Kidney (tissue), 22 donors: ENCODE measurements at places on chromosomes 13 and 19. TPM values are rescaled to one million over a fixed set of nuclear protein-coding genes. Genes with fewer than 3 reads are reported as not detected.
A peak's percentile ranks its signal among the peaks of the same experiment; 100 is the strongest.

- peaks cover 5% of the 10 kb centered on the region for H3K4me1 ChIP-seq
- H3K27ac ChIP-seq, result no peak overlapping the region
- H3K27me3 ChIP-seq, result no peaks in the 10 kb centered on the region
- no peaks in the 10 kb centered on the region for H3K36me3 ChIP-seq
- no peak for DNase-seq
- no peak overlapping the region for H3K4me3 ChIP-seq
These were observed 2.4 kb downstream of the IRS2 start for GRCh38 chr13:109783815-109784589.

DNA sequence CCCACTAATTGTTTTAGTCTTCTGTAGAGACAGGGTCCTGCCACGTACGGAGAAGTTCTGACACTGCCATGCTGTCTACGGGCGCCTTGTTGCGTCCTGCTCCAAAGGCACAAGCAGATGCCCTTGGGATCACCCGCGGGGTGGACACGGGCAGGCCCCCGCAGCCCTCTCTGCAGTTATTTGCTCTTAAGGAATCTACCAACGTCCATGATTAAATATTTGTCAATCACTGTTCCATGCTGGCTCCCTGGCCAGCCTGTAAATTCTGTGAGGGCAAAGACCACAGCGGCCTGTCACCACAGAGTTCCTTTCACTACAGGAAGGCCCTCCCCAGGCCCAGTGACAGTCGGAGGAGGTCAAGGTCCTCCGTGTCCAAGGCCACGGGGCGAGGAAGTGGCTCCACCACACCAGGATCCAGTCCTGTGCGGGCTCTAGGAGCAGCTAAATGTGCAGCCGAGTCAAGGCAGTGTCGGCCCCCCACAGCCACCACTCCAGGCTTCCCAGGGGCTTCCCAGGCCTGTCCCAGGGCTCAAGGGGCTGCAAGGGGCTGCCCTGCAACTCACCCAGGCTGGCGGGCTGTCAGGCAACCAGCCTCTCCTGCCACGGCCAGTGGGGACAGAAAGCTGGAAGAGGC lies 2.1 kb downstream of the RNF126 start:
- no peaks in the 10 kb centered on the region for H3K27me3 ChIP-seq
- peak overlapping the region; percentile 42 for H3K27ac ChIP-seq
- H3K4me1 ChIP-seq, result peaks cover 10% of the 10 kb centered on the region
- H3K4me3 ChIP-seq, result peak overlapping the region; percentile 43

Gene PCSK4
- 5.3 TPM for total RNA-seq

GRCh38 chr13:28658539-28658795 lies 463 bp upstream of the POMP start:
- no peak for DNase-seq
- H3K4me3 ChIP-seq, result peak overlapping the region; percentile 100

GRCh38 chr13:36261011-36261410 lies 36.6 kb downstream of the CCDC169 start:
- H3K27me3 ChIP-seq, result no peaks in the 10 kb centered on the region
- no peaks in the 10 kb centered on the region for H3K4me1 ChIP-seq
- no peak overlapping the region for H3K27ac ChIP-seq

DNA sequence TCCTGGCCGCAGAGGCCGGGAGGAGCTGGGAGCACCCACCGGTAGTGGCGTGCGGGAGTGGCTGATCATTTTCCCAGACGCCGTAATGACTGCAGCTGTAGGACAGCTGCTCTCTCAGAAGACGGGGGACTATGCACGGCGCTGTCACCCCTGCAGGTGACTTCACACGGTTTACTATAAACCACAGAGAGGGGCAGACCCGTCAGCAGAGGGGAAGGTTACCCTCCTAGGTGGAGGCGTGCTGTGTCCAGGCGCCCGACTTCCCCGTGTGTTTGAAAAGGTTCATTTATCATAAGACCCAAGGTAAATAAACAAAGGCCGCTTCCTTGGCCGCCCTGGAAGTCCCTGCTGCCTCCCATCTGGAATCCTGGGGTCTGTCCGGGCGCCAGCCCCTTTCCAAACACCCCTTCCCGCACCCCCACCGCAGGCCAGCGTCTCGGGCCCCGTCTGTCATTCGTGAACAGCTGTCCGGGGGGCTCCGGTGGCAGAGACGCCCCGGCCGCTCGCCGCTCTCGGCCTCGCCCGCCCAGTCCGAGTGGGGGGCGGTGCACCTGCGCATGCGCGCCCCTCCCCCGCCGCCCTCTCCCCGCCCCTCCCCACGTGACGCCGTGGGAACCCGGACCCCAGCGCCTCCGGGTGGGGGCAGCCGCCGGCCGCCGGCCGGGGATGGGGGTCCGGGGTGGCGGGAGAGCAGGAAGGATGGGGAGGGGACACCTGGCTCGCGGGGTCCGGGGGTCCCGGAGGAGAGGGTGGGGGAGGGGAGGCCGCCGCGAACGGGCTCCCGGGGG lies 915 bp downstream of the SHC2 start:
- H3K4me3 ChIP-seq, result peak overlapping the region; percentile 42
- peak; percentile 89 for DNase-seq
- H3K27ac ChIP-seq, result no peak overlapping the region
- H3K36me3 ChIP-seq, result no peaks in the 10 kb centered on the region

Gene IRS2
- total RNA-seq, result 12.9 TPM

Gene LEUTX
- not detected for total RNA-seq

- no peak for DNase-seq
- no peaks in the 10 kb centered on the region for H3K27me3 ChIP-seq
- no peak overlapping the region for H3K4me3 ChIP-seq
- H3K4me1 ChIP-seq, result no peaks in the 10 kb centered on the region
These were observed 44.3 kb upstream of the TEX29 start for GRCh38 chr13:111275995-111276618.

DNA sequence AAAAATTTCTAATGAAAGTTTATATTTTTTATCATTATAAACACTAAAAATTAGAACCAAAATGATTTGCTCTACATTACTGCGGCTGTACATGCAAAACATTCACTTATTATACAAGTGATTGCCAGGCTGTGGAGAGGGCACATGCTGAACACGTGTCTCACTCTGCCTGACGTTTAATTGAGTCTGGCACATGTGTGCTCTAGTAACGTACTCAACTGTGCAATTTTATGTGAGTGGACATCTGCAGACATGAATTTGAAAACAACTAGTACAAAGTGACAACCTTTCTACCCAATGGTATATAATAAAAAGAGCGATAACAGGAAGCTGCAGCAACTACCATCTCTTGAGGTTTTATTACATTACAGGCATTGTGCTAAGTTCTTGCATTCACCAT lies 341.4 kb downstream of the KLF12 start:
- no peaks in the 10 kb centered on the region for H3K4me1 ChIP-seq
- no peak for DNase-seq
- no peak overlapping the region for H3K4me3 ChIP-seq

DNA sequence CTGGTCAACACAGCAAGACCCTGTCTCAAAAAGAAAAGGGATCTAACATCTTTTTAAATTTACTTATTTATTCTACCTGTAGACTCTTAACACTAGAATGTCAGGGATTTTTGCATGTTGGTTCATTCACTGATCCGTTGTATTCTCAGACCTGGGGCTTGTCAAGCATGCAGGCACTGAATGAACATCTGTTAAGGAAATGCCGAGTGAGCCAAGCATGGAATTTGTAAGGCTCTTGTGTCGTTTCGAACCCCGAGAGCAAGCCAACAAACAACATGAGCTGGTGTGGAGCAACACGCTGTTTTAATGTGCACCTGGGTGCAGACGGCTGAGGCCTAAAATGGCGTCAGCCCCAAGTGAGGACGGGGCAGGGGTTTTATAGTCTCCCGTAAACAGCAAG lies 10.0 kb upstream of the OR1M1 start:
- no peak for DNase-seq
- no peaks in the 10 kb centered on the region for H3K4me1 ChIP-seq
- no peak overlapping the region for H3K4me3 ChIP-seq
- no peaks in the 10 kb centered on the region for H3K27me3 ChIP-seq

DNA sequence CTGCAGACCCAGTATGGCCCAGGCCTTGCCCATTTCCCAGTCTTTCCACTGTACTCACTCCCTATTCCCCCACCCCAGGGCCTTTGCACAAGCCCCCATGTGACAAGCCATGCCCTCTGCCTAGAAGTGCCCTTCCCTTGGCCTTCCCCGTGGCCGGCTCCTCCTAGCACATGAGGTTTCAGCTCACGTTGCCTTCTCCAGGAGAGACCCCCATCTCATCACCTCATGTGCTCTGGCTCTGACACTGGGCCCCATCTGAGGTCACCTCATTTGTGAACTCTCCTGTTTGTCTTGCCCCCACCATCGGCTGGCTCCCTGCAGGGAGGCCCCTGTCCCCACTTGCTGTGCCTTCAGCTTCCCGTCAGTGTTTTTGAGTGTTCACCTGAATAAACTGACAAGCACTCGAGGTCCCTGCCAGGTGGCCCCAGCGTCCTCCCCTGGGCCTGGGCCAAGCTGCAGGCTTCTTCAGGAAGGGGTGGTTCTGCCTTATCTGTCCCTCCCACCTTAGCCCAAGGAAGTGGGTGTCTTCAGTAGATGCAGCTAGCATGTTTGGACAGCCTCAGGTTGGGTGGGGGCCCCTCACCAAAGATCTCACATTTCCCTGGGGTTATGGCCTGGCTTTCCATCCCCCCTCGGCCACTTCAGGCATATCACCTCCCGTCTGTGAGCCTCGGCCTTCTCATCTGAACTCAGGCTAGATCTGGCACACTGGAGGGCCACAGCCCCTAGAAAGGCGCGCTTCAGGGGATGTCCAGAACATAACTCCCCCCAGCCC lies 3.8 kb upstream of the SLC25A42 start:
- H3K36me3 ChIP-seq, result peaks cover under 1% of the 10 kb centered on the region
- peaks cover 28% of the 10 kb centered on the region for H3K4me1 ChIP-seq
- H3K27ac ChIP-seq, result no peak overlapping the region
- no peaks in the 10 kb centered on the region for H3K27me3 ChIP-seq
- DNase-seq, result no peak
- no peak overlapping the region for H3K4me3 ChIP-seq

DNA sequence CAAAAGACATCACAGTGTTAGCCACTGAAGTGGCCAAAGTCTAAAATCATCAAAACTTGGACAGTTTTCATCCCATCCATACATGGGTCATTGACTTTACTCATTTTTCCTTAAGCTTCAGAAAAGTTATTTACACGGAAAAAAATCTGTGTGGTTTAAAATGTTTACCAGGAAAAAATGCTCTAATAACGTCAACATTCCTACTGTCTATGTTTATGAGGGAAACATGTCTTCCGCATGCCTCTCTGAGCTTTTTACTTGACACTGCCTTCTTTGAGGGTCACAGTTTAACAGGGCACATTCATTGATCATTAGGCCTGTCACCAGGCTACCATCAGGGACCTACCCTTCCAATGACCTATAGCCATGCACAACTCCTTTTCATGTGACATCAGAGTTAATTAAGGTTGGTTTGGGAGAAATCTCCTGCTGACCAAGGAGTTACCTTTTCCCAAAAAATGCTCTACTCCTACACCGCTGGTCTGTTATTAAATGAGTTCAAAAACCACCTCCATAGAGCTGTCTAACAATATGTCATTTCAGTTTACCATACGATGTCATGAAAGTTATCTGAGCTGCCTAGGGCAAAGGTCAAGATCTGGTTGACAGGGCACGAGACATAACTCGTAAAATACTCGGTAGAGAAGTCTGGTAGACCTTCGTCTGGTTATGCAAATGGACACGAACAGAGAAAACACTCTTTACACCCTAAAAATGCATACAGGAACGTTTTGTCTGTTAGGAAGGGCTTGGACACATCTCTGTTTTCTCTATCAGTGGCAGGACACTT lies 17.8 kb downstream of the FLT1 start:
- DNase-seq, result no peak
- no peaks in the 10 kb centered on the region for H3K4me1 ChIP-seq
- H3K27ac ChIP-seq, result no peak overlapping the region
- no peaks in the 10 kb centered on the region for H3K27me3 ChIP-seq
- no peaks in the 10 kb centered on the region for H3K36me3 ChIP-seq
- no peak overlapping the region for H3K4me3 ChIP-seq

DNA sequence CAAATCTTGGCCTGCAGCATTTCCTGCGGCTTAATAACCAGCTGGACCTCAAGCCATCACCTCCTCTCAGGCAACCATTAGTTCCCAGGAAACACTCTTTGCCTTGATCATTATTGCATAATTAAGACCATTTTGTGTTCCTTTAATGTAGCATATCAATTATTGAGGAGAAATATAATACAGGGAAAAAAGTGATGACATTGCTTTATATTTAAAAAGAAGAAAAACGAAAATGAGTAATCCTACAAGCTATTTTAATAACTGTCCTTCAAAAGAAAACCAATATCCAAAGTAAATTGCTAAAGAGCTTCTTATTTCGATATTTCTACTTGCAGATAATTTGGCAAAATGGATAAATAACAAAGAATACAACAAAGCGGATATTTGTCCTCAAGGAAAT lies 1084.7 kb downstream of the EFNB2 start:
- H3K27ac ChIP-seq, result no peak overlapping the region
- H3K4me3 ChIP-seq, result no peak overlapping the region
- no peaks in the 10 kb centered on the region for H3K27me3 ChIP-seq
- no peak for DNase-seq
- no peaks in the 10 kb centered on the region for H3K36me3 ChIP-seq
- no peaks in the 10 kb centered on the region for H3K4me1 ChIP-seq

DNA sequence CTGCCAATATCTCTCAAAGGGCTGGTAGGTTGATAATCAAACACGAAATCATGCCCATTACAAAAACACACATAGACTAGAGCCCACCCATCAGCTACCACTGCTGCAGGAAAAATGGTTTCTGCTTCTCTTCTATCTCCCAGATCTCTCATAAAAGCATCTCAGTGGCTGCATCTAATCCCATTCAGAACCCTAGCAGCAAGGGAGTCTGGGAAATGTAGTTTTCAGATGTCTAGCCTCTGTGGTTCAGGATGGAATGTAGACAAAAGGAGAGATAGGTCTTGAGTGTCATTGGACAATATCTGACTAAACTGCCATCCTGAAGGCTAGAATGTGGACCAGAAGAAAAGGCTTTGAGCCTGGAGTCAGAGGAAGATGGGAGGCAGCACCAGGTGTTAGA lies 32.1 kb downstream of the RDH8 start:
- no peak overlapping the region for H3K4me3 ChIP-seq
- DNase-seq, result no peak
- no peaks in the 10 kb centered on the region for H3K27me3 ChIP-seq

Gene CYP2A6
- total RNA-seq, result not detected

Gene WTIP
- total RNA-seq, result 22.3 TPM

DNA sequence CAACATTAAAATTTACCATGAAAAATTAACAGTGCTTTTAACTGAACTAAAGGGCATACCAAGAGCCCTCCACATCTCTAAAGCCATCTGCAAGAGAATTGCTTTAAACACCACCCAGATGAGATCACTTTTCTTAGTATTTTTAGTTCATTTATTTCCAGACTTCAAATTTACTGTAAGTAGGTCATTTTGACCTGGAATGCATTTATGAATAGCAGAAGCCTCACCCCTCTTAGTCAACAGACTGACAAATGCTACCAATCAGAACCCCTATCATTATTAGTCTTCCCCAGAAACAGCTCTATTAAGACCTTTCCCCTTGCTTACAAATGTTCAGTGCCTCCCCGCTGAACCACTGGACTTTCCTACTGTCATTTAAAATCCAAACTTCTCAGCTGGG lies 27.3 kb downstream of the RUBCNL start:
- H3K27me3 ChIP-seq, result no peaks in the 10 kb centered on the region
- no peaks in the 10 kb centered on the region for H3K4me1 ChIP-seq
- H3K36me3 ChIP-seq, result no peaks in the 10 kb centered on the region
- no peak overlapping the region for H3K4me3 ChIP-seq
- H3K27ac ChIP-seq, result no peak overlapping the region
- DNase-seq, result no peak

GRCh38 chr13:60379837-60380565 lies 17.0 kb upstream of the TDRD3 start:
- no peaks in the 10 kb centered on the region for H3K36me3 ChIP-seq
- no peaks in the 10 kb centered on the region for H3K4me1 ChIP-seq
- no peak for DNase-seq
- H3K4me3 ChIP-seq, result no peak overlapping the region

Gene ERICH4
- not detected for total RNA-seq
